ENCODE measurements at places on chromosomes 3 and 15. TPM values are rescaled to one million over a fixed set of nuclear protein-coding genes. Genes with fewer than 3 reads are reported as not detected.

RGMA gene
- total RNA-seq, result 37.7 TPM

GRCh38 chr3:100982710-100983109, 10.5 kb downstream of the ABI3BP start:
- H3K4me3 ChIP-seq, result no peak overlapping the region
- H3K27me3 ChIP-seq, result no peaks in the 10 kb centered on the region
- H3K4me1 ChIP-seq, result peaks cover 7% of the 10 kb centered on the region
- H3K27ac ChIP-seq, result no peak overlapping the region

DNA sequence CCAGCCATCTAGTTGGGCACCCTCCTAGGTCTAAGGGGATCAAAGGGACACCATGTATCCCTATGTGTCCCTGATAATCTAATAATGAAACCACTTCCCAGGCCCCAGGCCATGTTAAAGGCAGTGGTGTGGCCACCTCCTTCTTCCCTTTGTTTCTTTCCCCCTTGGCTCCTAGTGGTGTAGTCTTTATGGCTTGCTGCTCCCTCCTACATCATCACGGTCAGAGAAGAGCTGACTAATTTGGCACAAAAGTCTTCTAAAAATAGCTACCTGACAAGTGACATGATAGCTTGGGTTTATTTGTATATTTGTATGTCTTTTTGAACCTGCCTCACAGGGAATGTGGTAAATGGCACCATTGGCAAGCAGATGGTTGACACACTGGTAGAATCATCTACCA, 131.0 kb upstream of the CHRM5 start:
- no peak for DNase-seq
- H3K36me3 ChIP-seq, result peaks cover 4% of the 10 kb centered on the region
- peaks cover 26% of the 10 kb centered on the region for H3K4me1 ChIP-seq
- H3K27ac ChIP-seq, result no peak overlapping the region
- no peak overlapping the region for H3K4me3 ChIP-seq
- H3K27me3 ChIP-seq, result peaks cover 30% of the 10 kb centered on the region

- H3K36me3 ChIP-seq, result no peaks in the 10 kb centered on the region
- peaks cover 5% of the 10 kb centered on the region for H3K4me1 ChIP-seq
- no peak for DNase-seq
- H3K4me3 ChIP-seq, result no peak overlapping the region
Measured at GRCh38 chr3:79729096-79729495, 38.7 kb downstream of the ROBO1 start.

Data from WTC11 (cell line).